Activated CD4-positive, alpha-beta T cell treated with anti-CD3 and anti-CD28 coated beads for 36 hours (primary cell): ENCODE measurements at places on chromosomes 1 and 21.

- no peak for DNase-seq
Observed at GRCh38 chr1:236041631-236042618, 23.0 kb downstream of the NID1 start.

DNA sequence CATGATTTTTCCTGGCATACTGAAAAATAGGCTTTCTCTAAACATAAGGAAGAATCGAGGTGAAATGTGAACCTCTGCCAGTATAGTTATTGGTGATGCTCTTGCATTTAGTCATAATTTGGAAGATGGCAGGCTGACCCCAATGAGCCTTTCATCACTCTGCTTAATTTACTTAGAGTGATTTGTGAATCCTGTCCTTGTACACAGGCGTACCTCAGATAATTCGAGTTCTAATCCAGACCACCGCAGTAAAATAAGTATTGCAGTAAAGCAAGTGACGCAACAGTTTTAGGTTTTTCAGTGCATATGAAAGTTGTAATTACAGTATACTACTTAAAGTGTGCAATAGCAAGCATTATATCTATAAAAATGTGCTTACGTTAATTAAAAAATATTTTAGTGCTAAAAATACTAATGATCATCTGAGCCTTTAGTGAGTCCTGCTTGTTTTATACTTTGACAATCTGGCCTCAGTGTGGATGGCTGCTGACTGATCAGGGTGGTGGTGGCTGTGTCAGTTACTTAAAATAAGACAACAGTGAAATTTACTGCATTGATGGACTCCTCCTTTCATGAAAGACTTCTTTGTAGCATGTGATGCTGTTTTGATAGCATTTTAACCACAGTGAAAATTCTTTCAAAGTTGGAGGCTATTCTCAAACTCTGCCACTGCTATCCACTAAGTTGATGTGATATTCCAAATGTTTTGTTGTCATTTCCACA lies 1.7 kb downstream of the PKNOX1 start:
- DNase-seq = no peak

GRCh38 chr1:40876891-40877290 lies 14.7 kb upstream of the CITED4 start:
- DNase-seq = no peak

GRCh38 chr1:37513795-37514349 lies 694 bp downstream of the MEAF6 start:
- peak; percentile 81 for DNase-seq

DNA sequence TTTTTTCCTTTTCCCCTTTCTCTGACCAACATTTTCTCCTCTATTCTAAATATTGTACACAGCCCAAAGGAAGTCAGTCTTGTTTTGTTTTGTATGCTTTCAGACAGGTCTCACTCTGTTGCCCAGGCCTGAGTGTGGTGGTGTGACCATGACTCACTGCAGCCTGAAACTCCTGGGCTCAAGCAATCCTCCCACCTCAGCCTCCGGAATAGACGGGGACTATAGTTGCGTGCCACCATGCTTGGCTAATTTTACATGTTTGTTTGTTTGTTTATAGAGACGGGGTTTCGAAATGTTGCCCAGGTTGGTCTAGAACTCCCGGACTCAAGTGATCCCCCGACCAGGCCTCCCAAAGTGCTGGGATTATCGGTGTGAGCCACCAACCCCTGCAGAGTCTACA lies 72.8 kb downstream of the NRIP1 start:
- no peak for DNase-seq

DNA sequence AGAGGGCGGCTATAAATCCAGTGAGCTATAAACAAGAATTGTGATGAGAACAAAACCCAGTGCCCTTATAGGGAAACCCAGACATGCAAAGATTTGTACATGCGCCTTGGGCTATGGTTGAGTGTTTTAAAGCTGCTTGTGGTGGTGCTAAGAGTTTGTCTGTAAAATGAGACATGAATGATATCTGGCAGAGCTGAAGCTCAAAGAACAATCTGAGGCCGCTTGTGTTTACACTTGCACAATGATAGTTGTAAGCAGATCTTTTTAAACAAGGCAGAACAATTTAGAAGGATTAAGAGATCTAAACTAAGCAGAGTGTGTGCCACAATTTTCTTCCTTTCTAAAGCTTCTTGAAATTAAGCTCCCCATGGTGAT lies 80.4 kb upstream of the ADAMTS5 start:
- no peak for DNase-seq

- DNase-seq = no peak
Observed at GRCh38 chr1:167054946-167055630, 35.1 kb downstream of the GPA33 start.

DNA sequence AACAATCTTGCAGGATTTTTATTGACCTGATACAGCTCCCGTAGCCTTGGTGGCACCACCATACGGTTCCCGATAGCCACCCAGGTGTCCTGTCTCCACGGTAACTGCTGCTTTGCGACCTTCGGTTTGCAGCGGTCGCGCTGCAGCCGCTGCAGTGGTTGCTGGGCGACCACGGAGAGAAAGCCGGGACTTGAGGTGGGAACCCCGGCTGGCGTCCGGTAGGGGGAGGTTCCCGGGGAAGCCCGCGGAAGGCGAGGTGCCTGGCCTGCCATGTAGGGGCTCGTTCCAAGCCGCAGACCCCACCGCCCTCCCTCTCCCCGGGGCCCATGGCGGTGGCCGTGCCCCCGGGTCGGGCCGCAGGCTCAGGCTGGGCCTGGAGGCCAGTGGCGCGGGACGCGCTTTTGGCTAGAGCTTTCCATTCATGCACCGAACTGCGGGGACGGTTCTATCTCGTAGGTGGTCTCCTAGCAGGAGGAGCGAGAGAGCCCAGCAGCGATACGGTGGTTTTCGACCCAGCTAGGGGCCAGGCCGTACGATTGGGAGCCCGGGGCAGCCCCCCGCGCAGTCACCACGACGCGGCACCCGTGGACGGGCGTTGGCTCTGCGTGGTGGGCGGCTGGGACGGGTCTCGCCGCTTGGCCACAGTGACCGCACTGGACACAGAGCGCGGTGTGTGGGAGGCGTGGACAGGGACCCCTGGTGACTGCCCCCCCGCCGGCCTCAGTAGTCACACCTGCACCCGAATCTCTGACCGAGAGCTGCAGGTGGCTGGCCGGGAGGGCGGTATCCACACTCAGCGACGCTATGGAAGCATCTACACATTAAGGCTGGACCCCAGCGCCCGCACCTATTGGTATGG lies at the start of gene KLHDC9:
Gene KLHDC9 (plus strand): TSS at position 152 of the 859 bp plus-strand sequence. CDS start 175 bp downstream, at position 327.
- DNase-seq = peak; percentile 84
